ENCODE measurements at places on chromosomes 7 and 10. TPM values are rescaled to one million over a fixed set of nuclear protein-coding genes. Genes with fewer than 3 reads are reported as not detected.

The KEL gene
- total RNA-seq, result not detected

The CELF2 gene
- total RNA-seq, result 101 TPM

DNA sequence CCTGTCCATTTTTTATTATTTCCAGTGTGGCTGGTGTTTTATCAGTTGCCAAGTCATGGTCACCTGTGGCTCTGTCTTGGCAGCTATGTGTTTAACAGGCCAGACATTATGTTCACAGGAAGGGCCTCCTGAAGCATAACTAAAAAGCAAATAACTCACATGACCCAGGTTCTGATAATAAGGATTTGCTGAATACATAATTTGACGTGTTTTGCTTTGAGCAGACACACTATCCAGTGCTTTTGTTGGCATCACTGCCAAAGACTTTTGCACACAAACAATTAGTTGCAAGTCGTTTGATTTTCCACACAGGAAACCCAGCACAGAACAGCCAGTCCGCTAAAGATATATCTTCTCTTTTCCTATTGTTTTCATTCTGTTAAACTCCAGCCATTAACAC, 173.6 kb downstream of the ARL4A start:
- no peak for DNase-seq

DNA sequence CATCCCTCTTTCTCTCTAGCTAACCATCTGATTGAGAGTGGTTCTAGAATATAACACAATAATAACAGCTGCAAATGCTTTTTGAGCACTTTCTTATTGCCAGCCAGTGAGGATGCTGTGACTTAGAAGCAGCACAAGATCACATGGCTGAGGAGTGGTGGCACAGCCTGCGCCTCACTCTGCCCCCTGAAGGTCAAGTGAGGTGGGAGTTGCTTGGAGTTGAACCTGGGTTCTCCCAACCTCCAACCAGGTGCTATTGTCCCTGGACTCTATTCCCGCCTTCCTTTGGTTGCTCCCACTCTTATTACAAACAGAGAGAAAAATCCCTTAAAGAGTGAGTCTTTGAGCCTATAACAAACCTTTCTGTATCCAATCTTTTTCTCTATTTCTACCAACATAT, 280.3 kb upstream of the PODXL start:
- DNase-seq, result no peak

GRCh38 chr7:54995610-54996363, 23.0 kb upstream of the EGFR start:
- DNase-seq, result no peak

DNA sequence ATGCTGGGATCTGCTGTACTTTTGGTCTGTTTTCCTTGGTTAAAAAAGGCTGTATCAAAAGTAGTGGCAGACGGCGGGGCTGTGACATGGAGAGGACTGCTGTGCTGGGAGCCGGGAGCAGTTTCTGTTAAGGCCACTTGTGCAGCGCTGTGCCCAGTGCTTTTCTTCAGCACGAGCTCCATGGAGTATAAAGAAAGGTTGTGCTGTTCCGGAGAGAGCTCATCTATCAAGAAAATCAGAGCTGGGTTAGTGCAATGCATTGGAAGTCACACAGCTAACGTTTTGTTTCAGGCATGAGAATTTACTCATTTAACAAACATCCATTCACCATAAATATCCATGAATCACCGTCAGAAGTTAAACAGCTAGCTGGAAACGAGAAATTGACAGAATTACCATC, 62.0 kb downstream of the KIAA1549 start:
- no peak for DNase-seq

GRCh38 chr10:112631501-112632400, 184.7 kb downstream of the VTI1A start:
- no peak for DNase-seq

GRCh38 chr10:113921561-113922370, 67.3 kb downstream of the NHLRC2 start:
- no peak for DNase-seq

The ACTL6B gene
- total RNA-seq, result not detected

- DNase-seq, result no peak
These were observed 1567.3 kb upstream of the LRRTM3 start for GRCh38 chr10:65358565-65358964.

- no peak for DNase-seq
These were observed 156.3 kb upstream of the SEMA3C start for GRCh38 chr7:81075150-81075549.

The SUN3 gene
- not detected for total RNA-seq

- DNase-seq, result no peak
These were observed 404.1 kb upstream of the LRGUK start for GRCh38 chr7:133723044-133723443.

GRCh38 chr7:2309889-2310331, 4.3 kb downstream of the SNX8 start:
- DNase-seq, result no peak
